Left kidney (tissue), 8 donors: ENCODE measurements at places on chromosomes 7 and 10. TPM values are rescaled to one million over a fixed set of nuclear protein-coding genes. Genes with fewer than 3 reads are reported as not detected.

DNA sequence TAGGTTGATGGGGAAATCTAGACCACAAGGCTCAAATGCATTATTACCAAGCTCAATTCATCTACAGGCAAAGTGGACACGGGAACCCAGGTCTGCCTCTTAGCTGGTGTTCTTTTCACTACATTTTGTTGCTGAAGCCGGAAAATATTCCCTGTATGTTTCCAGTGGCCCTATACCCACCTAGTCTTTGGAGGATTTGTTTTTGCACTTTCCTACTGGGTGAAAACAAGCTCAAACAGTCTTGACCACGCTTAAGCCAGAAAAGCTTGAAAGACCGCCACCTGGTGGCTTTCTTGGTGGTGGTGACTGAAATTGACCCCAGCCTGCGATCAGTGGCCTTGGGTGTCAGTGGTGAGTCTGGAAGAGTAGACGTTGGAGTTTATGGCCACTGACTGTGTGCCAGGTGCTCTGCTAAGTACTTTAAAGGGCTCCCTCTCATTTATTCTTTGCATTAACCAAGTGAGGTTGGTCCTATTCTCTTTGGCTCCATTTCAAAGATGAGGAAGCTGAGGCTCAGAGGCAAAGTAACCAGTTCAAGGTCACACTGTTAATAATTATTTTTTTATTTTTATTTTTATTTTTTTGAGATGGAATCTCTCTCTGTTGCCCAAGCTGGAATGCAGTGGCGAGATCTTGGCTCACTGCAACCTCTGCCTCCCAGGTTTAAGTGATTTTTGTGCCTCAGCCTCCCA, 11.1 kb upstream of the CRTAC1 start:
- DNase-seq = peak; percentile 61

DNA sequence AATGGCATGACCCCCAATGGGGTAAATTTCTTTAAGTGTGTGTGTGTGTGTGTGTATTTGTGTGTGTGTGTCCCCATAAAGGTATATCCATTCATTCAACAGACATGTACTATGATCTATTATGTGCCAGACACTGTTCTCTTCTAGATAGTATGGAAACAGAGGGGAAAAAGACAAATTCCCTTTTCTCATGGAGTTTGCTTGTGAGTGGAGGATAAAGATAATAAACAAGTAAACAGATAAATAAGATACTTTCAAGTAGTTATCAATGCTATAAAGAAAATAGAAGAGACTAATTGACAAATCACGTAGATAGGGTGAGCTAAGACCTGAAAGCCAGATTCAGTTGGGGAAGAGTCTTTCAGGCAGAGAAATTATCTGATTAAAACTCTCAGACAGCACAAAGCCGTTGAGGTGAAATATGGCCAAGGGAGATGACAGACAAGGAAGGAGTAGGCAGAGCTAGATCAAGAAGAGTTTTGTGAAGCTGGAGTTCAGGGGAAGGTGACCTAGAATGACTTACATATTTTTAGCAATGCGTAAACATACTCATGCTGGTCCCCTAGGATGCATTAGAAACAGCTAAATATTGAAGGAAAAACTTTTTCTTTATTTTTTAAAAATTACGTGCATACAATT, 45.2 kb upstream of the DMTF1 start:
- DNase-seq = no peak

DNA sequence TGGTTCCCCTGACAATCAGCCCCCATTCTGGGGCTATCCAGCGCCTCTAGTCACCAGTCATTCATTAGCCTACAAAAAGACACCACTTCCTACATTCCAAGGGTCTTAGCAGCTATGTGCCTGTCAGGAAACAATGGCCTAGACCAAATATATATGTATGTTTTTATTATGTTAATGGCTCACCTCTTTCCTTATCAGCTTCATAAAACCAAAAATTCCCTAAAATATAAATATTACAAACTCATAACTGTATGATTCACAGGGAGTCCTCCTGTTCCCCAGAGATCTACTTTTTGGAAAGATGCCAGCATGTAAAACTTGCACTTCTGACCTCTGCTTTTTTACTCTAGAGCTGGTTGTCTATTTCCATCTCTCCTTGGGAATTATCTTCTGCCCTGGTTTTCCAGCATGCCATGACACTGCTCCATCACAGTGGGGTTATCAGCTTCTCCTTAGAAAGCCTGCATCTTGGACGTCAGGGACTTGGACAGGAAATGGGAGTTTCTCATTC, 79.2 kb downstream of the ABCA13 start:
- DNase-seq = no peak

DNA sequence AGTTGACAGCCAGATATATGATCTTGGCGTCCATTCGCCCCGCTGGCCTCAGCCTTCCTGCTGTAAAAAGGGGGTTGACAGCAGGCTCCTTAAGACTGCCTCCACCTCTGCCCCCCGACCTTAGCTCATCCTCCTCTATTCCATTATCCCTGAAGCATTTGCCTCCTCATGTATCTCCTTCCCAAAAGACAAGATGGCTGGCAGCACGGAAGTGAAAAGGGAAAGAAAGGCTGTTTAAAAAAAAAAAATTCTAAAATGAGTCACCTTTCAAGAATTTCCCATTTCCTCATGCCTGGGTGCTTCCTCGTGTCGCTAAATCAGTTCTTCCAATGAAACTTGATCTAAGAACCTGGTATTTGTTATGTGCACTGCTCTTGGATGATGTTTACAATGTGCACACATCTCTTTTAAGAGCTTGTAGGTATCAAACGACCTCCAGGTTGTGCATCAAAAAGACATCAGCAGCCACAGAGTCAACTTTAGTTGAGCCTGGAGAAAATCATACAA, 1.7 kb downstream of the SCRN1 start:
- DNase-seq = peak; percentile 70

DNA sequence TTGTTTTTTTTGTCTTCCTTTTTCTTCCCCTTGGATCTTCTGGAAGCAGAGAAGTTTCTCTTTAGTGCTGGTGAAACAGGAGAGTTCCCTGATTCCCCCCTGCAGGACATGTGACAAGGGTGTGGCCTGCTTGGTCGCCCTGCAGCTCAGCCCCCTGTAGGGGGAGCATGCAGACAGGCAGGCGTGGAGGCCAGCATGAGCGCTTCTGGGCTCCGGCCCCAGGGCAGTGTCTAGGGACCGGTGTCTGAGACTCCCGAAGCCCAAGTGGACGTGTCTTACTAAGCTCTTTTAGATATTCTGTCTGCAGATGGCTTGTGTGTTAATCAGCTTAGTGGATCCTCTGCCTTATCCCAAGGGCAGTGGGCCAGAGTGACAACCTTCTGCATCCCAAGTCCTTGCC, 26.1 kb downstream of the PRSS58 start:
- no peak for DNase-seq

GRCh38 chr10:87913156-87913921, 49.9 kb downstream of the PTEN start:
- DNase-seq = peak; percentile 26

DNA sequence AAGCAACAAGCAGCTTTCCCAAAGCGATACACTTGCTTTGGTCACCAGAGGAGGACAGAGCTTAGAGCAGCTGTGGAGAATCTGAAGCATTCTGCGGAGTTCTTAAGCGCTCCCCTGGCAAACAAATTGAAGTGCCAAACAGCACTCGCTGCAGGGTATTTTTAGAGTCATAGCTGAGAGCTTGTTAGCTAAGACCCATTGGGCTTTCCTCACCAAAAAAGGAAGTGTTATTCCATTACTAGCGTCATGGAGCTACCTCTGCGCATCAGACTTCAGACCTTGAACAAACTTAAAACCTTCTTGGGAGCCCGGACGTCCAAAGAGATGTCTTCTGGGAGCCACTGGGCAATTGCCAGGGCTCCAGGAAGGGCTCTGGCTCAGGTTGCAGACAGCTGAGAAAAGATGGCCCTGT, 23.2 kb upstream of the BMPR1A start:
- DNase-seq = no peak

The UCMA gene
- polyA plus RNA-seq = not detected

The FFAR4 gene
- polyA plus RNA-seq = not detected
